ENCODE measurements at places on chromosomes 11 and 22. TPM values are rescaled to one million over a fixed set of nuclear protein-coding genes. Genes with fewer than 3 reads are reported as not detected.

- no peak for DNase-seq
Measured at GRCh38 chr11:104198576-104198975, 34.6 kb upstream of the PDGFD start.

DNA sequence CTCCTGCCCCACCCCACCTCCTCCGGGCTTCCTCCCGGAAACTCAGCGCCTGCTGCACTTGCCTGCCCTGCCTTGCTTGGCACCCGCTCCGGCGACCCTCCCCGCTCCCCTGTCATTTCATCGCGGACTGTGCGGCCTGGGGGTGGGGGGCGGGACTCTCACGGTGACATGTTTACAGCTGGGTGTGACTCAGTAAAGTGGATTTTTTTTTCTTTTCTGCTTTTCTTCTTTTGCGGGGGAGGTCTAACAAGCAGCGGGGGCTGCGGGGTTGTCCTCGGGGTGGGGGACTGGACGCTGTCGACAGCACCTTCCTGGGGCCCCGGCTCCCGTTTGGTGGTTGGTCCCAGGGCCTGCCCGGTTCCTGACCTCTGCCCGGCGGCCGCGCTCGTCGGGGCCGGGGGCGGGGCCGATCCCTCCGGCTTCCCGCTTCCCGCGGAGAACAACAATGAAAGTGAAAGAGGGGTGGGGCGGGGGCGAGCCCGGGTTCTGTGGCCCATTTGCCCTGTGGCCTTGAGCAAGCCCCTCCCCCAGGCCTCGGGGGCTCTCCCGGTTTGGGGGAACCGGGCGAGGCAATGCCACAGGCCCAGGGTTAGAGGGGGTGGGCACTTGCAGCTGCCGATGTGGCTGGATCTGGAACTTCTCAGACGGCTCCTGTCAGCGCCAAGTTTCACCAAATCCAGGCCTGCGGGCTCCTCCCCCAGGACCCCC is 975 bp upstream of the MDK start:
- peak; percentile 77 for DNase-seq

Gene ISX
- not detected for total RNA-seq

Gene TSSK2
- total RNA-seq = not detected

- DNase-seq = no peak
Measured at GRCh38 chr11:124415356-124415923, 9.2 kb downstream of the OR8B4 start.

Gene CDC45
- 0.34 TPM for total RNA-seq

DNA sequence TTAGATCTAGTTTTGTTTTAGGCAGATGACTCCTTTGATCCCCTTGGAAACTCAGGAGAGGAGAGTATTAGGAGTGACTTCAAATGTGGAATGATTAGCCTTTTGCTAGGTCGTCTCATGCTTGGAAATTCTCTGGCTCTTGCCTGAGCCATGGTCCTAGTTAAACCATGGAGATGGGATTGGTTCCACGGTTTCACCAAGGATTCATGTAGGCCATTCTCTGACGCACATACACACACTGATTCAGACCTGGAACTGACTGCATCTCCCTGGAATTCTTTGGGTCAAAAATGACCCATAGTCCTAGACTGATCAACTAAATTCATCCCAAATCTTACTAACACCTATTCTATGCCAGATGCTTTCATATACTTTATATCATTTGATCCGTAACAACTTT is 56.5 kb downstream of the POLD3 start:
- no peak for DNase-seq

DNA sequence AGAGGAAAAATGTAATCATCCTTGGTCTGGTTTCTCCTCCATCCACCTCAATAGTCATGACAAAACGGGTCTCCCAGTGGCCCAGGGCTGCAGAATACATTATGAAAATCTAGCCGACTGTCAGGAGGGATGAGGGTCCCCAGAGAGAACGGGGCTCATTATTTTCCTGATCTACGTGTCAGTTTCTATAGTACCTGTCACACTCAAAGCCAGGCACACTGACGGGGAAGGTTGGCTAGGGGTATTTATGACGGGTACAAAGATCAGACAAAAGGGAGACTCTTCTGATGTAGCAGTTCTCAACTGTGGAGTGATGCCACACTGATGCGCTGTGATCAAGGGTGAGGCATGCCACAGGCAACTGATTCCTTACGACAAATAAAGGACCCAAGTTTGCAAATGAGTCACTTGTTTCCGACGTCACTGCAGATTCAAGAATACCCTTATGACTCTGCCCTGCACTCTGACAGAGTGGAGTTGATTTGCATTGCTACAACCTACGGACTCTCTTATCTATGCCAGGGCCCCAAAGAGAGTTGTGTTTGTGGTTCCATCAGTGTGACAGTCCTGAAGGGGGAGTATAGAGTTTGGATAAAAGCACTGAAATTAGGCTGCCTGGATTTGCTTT is 188.2 kb upstream of the TBCEL start:
- DNase-seq = no peak

DNA sequence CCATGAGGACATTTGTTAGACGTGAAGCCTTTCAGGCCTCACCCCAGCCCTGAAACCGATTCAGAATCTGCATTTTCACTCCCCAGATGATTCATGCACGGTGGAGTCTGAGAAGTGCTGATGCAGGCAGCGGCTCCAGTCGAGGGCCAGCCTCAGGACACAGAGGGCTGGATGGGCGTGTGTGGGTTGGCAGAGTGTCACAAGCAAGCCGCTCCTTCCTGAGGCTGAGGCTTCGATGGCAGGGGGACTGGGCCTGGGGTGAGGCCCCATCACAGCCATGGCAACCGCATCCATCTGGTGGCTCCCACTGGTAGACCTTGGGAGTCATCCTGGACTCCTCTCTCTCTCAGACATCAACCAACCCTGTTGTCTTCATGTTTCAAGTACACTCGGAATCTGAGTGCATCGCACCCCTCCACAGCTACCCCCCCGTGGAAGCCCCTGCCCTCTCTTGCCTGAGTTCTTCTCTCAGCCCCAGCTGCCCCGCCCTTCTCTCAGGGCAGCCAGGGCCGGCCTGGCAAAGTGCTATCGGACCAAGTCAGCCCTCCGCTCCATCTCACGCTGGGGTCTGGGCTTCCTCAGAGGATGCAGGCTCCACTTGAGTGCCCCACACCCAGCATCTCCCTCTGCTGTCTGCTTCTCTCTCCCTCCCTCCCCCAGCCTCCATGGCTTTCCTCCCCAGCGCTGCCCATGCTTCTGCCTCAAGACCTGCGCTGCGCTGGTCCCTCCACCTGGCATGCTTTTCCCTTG is 10.6 kb downstream of the KCNC1 start:
- DNase-seq = peak; percentile 2

Gene SREBF2
- 84.0 TPM for total RNA-seq

DNA sequence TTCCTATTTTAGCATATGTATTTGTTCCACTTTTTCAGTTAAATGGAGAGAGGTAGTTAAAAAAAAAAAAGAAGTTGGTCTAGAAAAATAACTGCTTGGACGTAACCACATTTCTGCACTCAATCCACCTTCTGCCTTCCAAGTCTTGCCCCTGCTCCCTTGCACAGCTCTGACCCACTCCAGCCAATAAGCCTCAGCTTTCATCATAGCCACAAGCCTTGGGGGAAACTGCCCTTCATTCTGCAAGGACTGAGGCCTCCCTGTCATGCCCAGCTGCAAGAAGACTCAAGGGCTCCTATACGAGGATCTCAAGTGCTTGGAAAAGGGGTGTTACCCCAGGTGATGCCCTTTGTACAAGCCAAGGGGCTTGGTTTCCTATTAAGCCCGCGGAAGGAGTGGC is 36.0 kb upstream of the OAF start:
- DNase-seq = no peak

DNA sequence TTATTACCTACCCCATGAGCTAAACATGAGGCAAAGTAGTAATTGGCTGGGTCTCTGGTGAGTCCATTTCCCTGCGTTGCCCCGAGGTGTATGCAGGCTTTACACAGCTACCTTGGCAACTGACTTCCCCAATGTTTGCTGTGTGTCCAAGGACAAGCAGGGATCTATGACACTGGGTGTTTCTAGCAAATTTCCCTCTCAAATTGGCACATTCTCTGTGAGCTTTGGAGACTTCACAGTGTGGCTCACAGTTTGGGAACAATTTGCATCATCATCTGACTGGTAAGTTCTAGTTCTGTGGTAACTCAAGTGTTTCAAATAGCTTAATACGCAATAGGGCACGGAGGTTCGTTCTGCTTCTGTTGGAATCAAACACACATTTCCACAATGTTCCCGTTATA is 12.5 kb downstream of the NNMT start:
- DNase-seq = no peak

Gene SMPD1
- total RNA-seq = 56.3 TPM

- no peak for DNase-seq
Measured at GRCh38 chr11:21066030-21066429, 396.6 kb downstream of the NELL1 start.
